ENCODE measurements at places on chromosomes 2 and 18. TPM values are rescaled to one million over a fixed set of nuclear protein-coding genes. Genes with fewer than 3 reads are reported as not detected.

The GPR75 gene
- total RNA-seq, result 3.9 TPM

The PPP1R7 gene
- 46.5 TPM for total RNA-seq

The BOLL gene
- 0.22 TPM for total RNA-seq

GRCh38 chr2:50392185-50392584 lies 639.7 kb downstream of the NRXN1 start:
- H3K4me3 ChIP-seq, result no peak overlapping the region
- peaks cover 3% of the 10 kb centered on the region for H3K27me3 ChIP-seq
- H3K4me1 ChIP-seq, result peaks cover 7% of the 10 kb centered on the region
- DNase-seq, result no peak

DNA sequence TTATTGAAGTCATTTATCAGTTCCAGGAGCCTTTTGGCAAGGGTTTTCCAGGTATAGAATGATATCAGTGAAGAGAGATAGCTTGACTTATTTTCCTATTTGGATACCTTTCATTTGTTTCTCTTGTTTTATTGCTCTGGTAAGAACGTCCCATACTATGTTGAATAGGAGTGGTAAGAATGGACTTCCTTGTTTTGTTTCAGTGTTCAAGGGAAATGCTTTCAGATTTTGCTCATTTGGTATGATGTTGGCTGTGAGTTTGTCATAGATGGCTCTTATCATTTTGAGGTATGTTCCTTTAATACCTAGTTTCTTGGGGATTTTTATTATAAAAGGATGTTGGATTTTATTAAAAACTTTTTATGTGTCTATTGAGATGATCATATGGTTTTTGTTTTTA lies 87.1 kb upstream of the EPAS1 start:
- no peak overlapping the region for H3K4me3 ChIP-seq
- DNase-seq, result no peak
- H3K36me3 ChIP-seq, result peaks cover 2% of the 10 kb centered on the region
- no peak overlapping the region for H3K27ac ChIP-seq

Measured in progenitor cell of endocrine pancreas (in vitro differentiated cells).